Activated CD4-positive, alpha-beta memory T cell treated with anti-CD3 and anti-CD28 coated beads for 36 hours (primary cell): ENCODE measurements at places on chromosomes 4 and X. TPM values are rescaled to one million over a fixed set of nuclear protein-coding genes. Genes with fewer than 3 reads are reported as not detected.

DNA sequence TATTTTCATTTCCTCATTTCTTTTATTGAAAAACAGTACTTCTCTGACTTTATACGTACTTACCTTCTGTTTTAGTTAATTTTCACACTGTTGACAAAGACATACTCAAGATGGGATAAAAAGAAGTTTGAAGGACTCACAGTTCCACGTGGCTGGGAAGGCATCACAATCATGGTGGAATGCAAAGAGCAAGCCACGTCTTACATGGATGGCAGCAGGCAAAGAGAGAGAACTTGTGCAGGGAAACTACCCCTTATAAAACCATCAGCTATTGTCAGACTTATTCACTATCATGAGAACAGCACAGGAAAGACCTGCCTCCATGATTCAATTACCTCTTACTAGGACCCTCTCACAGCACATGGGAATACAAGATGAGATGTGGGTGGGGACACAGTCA is 20.7 kb upstream of the UGT2B15 start:
- H3K36me3 ChIP-seq, result no peaks in the 10 kb centered on the region
- DNase-seq, result no peak
- no peak overlapping the region for H3K4me3 ChIP-seq
- H3K4me1 ChIP-seq, result no peaks in the 10 kb centered on the region
- no peaks in the 10 kb centered on the region for H3K27me3 ChIP-seq

Gene PDGFC
- not detected for total RNA-seq

Gene CENPVL2
- total RNA-seq, result not detected

Gene ERCC6L
- total RNA-seq, result 10.5 TPM

- no peak overlapping the region for H3K4me3 ChIP-seq
- H3K36me3 ChIP-seq, result no peaks in the 10 kb centered on the region
- H3K27ac ChIP-seq, result no peak overlapping the region
- DNase-seq, result no peak
- peaks cover 18% of the 10 kb centered on the region for H3K27me3 ChIP-seq
These were observed 241.4 kb upstream of the RPS6KA3 start for GRCh38 chrX:20507901-20508620.
